CD4-positive, alpha-beta T cell treated with Interleukin-10 for 1 hour (primary cell): ENCODE measurements at places on chromosomes 4 and X.

DNA sequence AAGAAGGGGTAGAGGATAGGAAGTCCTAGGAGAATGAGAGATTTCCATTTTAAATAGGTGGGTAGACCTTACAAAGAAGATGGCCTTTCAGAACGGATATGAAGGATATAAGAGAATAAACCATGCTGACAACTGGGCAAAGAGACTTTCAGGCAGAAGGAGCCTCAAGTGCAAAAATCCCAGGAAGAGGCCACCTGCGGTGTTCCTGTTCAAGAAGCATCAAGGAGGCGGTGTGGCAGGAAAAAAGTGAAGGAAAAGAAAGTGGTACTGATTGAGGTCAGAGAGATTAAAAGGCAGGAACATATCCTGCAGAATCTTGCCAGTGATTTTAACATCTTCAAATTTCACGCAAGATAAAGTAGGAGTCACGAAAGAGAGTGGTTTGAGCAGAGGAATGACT lies 172.0 kb downstream of the FSTL5 start:
- DNase-seq = no peak

DNA sequence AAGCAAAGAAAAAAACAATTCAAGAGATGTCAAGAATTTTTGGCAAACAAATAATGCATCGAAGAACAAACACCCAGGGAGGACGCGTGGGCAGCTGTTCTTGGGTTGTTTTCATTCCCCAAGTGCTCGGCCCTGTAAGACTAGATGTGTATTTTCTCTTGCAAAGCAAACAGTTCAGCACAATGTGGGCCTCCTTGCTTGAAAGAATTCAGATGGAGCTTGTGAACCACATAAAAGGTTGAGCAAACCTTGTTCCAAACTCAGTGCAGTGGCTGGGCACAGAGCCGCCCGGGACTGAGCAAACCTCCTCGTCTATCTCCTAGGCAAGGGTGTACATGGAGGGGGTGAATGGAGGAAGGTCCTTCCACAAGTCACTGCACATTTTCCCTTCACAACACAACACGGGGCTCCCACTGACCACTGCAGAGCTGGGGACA lies 82.4 kb downstream of the HTRA3 start:
- no peak for DNase-seq

- no peak for DNase-seq
Measured at GRCh38 chrX:19746919-19747651, 140.3 kb downstream of the SH3KBP1 start.

- DNase-seq = no peak
Measured at GRCh38 chrX:120029354-120029753, 48.1 kb downstream of the RHOXF2B start.

GRCh38 chr4:46503739-46504138 lies 113.8 kb upstream of the GABRA2 start:
- no peak for DNase-seq

DNA sequence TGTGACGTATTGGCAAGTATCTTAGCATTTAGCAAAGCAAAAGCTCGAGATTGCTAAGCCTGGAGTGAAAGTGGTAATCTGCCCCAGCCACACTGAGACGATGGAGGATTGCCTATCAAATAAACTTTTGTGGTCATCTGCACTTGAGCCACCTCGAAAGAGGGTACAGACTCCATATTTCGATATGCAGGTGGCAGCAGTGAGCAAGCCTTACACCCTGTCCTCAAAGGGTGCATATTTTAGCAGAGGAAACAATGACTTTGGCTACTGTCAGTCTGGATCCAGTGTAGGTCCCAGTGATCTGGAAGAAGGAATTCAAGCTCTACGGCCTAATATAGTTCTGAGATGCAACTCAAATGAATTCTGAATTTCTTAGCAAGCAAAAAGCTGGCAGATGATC lies 153.9 kb downstream of the ATG4A start:
- DNase-seq = no peak

- DNase-seq = no peak
Measured at GRCh38 chr4:89275587-89275986, 32.0 kb downstream of the GPRIN3 start.

DNA sequence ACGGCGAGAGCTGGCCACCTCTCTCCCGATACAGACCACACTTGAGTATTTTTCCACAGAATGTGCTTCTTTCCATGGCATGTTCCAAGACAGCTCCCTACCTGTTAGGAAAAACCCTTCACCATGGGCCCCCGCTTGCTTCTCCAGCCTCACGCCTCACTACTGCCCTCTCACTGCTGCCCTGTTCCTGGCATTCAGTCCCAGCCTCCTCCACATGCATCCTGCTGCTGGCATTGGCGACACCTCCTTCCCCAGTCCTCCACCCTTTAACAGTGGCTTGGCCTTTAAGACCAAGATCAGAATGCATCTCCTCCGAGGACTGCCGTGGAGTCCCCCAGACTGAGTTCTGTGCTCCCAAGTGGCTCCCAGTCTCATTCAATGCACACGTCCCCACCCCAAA lies 10.7 kb downstream of the PNMA6F start:
- DNase-seq = no peak

DNA sequence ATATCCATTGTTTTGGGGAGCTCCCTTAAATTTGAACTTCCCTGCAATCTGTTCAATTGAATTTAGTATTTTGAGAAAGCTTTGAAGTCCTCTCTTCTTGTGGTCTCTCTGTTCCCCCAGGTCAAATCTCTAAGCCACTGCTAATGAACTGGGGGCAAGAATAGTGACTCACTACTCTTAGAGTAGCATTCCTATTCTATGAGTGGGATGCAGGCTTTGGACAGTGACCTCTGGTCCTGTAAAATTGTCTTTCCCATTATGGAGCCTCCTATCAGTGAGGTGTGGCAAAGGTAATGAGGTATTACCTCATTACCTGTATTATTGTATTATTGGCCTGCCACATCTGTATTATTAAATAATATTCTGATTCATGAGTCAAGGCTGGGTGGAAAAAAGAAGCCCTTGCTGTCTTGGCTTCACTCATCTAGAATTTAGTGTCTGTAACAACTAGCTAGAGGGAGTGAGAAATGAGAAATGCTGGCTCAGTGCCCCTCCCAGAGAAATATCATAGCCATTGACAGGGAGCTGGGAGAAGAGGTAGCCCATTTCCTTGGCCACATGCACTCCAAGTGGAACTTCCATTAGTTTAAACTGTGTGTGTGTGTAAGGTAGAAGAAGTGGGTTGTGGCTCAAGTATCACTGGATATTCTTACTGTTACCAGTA lies 393.9 kb upstream of the CTSO start:
- no peak for DNase-seq

DNA sequence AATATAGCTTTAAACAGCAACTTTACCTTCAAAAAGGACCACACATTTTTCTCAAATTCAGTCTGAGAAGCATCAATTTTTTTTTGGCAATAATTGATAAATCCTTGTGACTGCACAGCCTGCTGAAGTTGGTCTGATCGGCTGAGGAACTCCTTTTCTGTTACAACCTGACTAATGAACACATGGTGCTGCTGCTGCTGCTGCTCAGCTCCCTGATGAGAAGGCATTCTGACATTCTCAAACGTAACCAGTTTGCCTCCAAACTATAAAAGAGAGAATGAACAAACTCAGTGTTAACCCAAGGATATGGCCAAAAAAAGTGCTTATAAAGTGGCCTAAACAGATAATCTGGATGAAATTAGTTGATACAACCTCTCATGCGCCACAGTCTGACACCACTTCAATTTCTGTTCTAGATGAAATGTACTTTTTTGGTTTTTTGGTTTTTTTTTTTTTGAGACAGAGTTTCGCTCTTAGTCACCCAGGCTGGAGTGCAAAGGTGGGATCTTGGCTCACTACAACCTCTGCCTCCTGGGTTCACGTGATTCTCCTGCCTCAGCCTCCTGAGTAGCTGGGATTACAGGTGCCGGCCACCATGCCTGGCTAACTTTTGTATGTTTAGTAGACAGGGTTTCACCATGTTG lies 26.5 kb downstream of the SEC31A start:
- DNase-seq = no peak

DNA sequence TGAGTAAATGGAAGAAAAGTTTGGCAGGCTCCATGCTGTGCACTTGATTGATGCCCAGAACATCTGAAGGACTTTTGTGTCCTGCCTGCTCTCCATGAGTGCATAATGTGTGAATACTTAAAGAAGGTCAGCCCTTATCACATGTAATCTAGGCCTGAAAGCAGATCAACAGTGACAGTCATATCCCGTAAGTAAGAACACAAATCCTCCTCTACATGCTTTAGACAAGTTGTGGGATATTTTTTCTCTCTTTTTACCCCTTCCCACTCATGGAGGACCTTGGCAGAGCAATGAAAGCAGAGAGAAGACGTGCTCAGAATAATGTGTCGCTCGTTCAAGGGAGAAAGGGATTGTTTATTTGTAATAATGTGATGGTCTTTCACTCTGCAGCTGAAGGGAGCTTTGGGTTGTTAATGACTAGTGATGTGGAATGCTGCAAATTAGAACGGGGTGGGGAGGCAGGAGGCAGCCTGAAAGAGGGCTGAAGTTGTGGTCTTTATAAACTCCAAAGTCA lies 286.6 kb downstream of the BMPR1B start:
- DNase-seq = no peak

DNA sequence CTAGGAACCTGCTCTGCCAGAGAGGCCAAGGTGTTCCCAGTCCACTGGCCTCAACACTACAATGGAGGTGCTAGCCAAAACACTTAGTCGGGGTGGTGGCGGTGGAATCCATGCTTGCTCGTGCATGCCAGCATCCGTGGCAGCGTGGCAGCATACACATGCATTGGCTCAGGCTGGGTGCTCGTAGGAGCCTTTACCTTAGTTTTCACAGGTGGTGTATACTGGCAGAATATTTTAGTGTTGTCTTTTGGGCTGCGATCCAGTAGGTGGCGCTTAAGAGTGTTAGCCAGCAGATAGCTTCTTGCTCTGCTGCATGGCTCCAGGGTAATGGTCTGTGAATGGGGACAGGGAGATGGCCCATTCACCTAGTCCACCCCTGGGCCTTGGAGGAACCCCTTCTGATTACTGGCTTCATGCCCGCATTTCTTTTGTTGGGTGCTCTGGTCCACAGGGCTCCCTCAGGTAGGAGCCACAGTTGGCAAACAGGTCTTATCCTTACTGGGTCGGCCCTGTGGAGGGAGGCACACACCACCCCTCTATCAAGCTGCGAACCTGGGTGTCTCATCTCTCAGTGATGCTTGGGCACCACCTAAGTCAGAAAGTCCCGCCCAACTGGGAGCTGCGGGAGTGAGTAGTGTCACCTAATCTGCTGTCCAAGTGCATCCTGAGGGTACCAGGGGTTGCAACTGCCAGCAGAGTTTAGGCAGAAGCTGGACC lies 40.0 kb downstream of the RIPPLY1 start:
- DNase-seq = no peak

GRCh38 chr4:155891058-155891457 lies 12.4 kb upstream of the TDO2 start:
- no peak for DNase-seq

GRCh38 chr4:75779105-75779757 lies 54.9 kb downstream of the USO1 start:
- DNase-seq = no peak
